ENCODE measurements at places on chromosomes 1 and 21.

DNA sequence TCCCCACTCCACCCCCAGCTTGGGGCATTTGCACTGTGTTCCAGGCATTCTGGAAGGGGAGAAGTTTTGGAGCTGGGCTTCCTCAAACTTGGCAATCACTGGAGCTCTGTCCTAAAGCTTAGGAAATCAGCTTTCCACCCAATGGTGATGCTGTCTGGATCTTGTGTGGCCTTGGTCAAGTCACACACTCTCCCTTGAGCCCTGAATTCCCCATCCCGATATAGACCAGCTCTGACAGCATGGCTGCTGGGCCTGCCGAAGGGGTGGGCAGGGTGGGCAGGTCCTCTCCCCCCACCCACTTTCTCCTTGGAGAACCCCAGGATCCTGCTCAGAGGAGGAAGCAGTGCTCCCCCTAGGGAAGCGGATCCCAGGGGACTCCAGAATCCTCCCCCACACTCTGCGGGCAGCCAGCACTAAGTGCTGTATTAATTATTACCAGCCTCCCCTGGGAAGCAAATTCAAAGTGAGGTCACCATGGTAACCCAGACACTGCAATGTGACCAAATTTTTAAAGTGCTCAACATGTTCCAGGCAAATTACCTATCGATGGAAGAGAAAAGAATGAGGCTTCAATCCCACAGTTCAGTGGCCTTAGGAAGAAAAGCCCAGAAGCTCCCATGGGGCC, 21.3 kb upstream of the LDLRAP1 start:
- DNase-seq, result no peak

DNA sequence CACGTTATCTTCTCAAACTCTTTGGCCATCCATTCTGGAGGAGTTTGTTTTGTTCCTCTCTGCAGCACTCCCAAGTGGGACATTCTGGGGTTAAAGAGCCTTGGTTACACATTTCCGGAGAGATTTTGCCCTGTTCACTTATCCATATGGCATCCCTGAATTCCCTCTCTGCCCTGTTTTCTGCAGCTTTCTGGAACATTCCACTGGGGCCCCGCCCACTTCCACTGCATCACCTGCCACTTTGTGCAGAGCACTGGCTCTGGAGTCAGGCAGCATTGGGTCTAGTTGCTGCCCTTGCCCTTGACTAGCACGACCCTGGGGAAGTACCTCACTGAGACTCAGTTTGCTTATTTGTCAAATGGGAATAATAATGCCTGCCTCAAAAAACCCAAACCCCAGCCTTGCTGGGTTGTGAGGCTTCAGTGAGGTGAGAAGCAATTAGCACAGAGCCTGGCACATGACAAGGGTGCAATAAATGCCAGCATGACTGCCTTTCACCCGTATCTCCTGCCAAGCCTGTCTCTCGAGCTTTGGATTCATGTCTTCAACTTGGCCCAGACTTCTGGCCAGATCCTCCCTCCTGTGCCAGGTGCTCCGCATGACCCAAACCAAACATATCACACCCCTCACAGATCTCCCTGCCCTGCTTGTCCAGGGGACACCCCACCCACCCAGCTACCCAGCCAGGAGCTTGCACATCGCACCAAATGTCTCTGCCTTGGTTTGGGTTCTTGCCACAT, 38.3 kb downstream of the IL6R start:
- no peak for DNase-seq

DNA sequence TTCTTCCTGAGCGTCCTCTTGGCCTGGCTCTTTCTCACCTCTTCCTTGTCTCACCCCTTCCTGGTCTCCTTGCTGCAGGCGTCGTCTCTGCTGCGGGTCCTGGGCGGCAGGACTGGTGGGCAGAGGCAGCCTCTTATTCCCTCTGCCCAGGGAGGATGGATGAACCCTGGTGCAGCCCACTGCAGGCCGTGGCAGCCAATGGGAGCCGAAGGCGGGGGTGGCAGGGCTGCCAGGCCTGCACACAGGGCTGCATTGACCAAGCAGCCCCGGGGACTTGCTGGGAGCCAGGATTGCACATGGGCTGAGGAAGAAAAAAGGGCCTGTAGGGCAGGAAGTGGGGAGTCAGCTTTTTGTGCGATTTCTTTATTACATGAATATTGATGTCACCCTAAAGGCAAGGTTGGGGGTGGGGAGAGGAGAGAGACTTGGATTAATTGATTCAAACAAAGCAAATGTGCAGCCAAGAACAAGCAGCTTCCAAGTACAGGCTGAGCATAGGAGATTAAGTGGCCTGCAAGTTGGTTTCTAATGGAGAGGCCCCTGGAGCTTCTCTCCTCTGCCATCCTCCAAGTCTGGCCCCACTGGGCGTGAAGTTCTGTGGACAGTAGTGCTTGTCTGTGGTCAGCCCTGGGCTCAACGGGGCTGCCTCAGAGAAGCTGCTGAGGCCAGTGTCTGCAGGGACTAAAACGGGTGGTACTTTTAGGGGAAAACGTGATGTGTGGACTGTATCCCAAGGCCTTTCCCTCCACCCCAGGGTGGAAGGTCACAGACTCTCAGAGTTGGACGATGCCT, at the start of gene S100B:
TSS of gene S100B (minus strand) at position 108 of the 792 bp plus-strand sequence. CDS start 2,667 bp downstream, outside the sequence.
- DNase-seq, result no peak

DNA sequence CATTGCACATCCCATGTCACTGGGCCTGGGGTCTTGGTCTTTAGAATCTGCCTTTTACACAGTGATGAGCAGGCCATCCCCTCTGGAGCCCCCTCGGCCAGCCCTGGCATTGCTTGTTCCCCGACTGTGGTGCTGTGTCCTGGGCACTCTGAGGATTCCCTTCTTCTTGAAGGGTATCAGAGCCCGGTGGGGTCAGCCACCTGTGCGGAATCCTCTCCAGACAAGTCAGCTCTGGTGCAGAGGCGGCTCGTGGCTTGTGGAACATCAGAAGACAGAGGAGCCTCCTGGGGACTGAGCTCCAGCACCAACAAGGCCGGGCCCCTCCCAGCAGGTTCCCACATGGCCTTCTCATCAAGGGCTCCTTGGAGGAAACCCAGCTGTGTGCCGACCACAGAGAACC, 57.9 kb upstream of the AJAP1 start:
- no peak for DNase-seq

- DNase-seq, result peak; percentile 17
These were observed 80.4 kb downstream of the KCND3 start for GRCh38 chr1:111909030-111909429.

DNA sequence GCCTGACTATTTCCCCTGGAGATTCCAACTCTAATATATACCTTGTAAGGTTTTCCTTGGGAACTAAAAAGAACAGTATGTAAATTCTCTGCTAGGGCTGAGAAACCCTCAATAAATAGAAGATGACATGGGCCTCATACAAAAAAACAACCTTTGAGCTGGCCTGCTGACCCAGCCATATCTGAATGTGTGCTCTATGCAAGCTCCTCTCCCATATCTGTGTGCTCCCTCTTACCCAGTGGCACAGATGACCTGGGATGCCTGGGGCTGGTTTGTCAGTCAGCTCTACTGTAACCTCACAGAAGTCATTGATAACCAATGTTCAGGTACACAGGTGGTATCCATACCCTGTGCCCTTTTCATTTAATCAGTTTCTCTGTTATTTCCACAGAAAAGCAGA, 329.2 kb downstream of the SEC16B start:
- no peak for DNase-seq

DNA sequence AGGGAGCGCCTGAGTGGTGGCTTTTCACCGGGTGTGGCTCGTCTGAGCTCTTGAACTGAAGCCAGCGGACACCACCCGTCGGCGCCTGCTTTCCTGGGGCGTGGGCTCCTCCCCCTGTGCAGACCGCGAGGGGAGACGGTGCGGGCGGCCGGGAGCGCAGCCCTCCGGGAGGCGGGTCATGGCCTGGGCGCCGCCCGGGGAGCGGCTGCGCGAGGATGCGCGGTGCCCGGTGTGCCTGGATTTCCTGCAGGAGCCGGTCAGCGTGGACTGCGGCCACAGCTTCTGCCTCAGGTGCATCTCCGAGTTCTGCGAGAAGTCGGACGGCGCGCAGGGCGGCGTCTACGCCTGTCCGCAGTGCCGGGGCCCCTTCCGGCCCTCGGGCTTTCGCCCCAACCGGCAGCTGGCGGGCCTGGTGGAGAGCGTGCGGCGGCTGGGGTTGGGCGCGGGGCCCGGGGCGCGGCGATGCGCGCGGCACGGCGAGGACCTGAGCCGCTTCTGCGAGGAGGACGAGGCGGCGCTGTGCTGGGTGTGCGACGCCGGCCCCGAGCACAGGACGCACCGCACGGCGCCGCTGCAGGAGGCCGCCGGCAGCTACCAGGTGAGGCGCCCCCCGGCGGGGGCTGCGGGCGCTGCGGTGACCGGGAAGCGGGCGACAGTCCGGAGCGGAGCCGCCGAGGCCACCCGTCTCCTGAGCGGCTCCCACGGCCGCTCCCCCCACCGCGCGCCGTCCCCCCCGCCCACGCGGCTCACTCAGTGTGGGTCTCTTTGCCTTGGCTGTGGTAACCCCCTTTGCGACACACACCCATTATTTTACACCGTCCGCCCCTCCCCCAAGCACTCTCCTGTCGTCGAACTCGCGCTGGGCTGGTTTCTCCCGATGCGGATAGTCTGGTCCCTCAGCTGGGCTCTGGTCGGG, at the start of gene TRIM58:
TSS of gene TRIM58 (plus strand) at position 119 of the 916 bp plus-strand sequence. CDS start at position 179, 60 bp downstream.
- no peak for DNase-seq

DNA sequence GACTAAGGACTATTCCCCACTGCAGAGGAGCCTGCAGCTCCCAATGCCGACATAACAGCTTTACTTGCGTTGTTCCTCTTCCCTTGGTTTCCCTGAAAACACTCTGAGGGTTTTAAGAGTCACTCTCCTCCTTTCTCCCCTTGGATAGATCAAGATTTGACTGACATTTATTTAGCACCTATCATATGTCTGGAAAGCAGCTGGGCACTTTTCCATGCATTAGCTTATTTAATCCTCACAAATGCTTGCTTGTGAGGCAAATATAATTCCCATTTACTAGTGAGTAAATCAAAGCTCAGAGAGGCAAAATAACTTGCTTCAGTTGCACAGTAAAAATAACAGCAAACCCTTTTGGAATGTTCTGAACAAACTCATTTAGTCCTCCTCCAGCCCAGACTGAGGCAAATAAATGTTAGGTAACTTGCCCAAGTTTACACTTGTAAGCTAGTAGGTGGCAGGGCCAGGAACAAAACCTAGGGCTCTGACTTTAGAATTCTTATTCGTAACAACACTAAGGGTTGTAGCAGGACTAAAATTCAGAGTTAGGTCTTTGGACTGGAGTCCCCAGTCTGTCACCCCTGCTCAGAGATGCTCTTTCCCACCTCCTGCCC, 81.4 kb downstream of the KCND3 start:
- DNase-seq, result no peak

GRCh38 chr1:15123270-15123669, 30.3 kb upstream of the TMEM51 start:
- DNase-seq, result no peak

DNA sequence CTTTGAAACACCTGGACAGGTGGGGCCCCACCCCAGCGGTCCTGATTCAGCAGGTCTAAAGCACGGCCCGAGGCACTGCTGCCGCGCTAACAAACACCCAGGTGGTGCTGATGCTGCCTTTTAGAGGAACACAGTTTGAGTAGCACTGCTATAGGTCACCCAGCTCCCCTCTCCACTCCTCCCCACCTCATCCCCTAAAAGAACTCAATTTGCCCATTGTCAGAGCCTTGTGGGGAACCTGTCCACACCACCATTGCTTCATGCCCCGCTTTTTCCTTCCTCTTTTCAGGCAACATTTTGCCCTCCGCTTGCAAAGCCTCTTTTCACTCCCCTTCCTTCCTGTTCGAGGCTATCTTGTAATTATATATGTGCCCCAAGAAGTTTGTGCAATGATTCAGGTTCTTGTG, 26.2 kb upstream of the PADI4 start:
- DNase-seq, result no peak

DNA sequence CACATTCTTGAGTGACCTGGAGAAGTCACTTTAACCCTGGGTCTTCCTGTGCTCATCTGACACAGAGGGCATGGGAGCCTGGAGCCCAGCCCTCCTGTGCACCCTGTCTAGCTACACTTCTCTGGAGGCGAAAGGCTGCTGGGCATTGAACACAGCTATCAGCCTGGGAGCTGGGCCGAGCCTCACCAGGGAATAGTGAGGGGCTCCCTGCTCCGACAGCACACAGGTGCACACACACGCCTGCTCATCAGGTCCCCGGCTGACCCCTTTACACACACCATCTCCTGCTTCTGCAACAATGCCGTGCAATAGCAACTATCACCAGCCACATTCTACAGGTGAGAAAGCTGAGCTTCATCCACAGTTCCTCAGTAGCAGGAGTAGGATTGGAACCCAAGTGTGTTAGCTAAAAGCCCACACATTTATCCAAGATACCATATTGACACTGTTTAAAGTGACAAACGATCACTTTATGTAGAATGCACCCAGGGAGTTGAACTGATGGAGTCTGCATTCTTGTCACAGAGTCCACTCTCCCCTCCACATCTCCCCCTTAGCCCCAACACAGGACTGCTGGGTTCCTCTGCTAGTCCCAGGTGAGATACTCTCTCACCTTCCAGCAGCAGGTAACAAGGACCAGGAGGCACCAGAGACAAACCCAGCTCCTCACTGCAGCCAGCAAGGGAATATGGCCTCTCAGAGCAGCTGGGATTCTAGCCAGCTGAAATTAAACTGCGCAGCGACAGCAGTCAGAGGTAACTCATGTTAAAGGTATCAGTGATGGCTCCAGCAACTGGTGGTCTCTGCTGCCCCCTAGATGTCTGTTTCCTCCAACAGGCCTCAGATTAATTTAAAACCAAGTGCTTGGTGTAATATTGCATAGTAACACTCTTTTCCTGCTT, 18.3 kb upstream of the CAPN8 start:
- DNase-seq, result peak; percentile 69

DNA sequence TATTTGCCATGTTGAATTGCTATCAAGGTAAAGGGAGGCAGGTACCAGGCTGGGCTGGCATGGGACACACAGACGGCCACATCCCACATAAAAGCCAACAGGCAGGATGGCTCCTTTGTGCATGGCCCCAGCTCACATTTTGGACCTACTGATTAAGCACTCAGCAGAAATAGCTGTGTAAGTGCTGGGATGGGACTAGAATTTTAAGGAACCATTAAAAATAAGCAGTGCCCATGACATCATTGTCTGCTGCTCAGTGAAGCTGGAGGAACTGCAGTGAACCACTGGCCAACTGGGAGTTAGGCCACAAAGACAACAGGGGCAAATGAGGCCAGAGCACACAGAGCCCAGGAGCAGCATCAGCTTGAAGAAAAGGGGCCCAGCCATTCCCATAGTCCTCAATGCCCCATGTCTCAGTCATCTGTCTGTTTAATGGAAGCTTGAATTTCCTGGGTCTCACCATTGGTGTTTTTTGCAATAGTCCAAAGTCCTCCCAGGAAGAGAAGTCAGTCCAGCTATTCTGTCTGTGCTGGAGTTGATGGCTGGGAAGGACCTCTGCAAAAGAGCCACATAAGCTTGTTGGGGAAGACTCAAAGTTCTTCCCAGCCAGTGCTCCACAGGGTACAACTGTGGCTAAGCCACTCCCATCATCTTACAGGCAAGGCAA, 45.3 kb upstream of the TNR start:
- no peak for DNase-seq

DNA sequence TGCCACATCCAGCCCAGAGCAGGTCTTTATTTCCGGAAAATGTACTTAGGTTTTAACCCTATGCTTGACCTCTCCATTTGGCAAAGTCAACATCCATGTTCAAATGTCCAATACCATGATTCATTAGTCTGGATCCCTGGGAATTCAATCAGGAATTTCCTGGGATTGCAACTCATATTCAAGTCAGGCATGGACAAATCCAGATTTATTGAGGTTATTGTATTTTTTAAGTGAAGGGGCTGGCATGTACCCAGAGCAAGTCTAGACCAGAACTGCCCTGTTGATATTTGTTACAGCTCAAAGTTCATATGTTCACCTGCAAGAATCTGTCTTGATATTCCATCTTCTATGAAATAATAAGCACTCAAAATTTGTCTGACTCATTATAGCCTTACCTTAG, 521.1 kb downstream of the ADGRL2 start:
- DNase-seq, result no peak

- DNase-seq, result peak; percentile 96
These were observed 59.8 kb upstream of the ACOT11 start for GRCh38 chr1:54488065-54488750.
